Activated CD8-positive, alpha-beta memory T cell treated with anti-CD3 and anti-CD28 coated beads for 1 hour (primary cell): ENCODE measurements at places on chromosomes 11 and 22.
A peak's percentile ranks its signal among the peaks of the same experiment; 100 is the strongest.

GRCh38 chr11:11519184-11519583 is 102.6 kb downstream of the GALNT18 start:
- no peak for DNase-seq

GRCh38 chr11:33451364-33451763 is 194.2 kb downstream of the HIPK3 start:
- DNase-seq = no peak

DNA sequence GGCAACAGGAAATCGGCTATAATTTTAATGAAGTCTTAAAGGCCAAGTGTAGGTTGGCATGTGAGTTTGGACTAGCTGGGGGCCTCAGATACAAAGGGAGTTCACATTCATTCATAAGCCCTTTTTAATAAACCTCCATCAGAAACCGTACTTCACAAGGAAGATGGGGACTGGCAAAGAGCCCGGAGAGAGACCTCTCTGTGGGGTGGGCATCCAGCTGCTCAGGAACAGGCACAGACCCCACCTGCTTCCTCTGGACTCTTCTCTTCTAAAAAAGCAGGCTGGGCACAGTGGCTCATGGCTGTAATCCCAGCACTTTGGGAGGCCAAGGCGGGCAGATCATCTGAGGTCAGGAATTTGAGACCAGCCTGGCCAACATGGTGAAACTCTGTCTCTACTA is 3.9 kb upstream of the ARFGAP3 start:
- no peak for DNase-seq

DNA sequence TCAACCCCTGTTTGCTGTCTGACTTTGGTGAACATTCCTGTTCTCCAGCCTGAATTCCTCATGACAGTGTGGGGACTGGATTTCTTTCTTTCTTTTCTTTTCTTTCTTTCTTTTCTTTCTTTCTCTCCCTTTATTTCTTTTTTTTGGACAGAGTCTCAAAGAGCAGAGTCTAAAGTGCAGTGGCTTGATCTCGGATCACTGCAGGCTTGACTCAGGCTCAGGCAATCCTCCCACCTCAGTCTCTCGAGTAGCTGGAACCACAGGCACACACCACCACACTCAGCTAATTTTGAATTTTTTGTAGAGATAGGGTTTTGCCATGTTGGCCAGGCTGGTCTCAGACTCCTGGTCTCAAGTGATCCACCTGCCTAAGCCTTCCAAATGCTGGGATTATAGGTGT is 63.1 kb downstream of the RPUSD4 start:
- no peak for DNase-seq

- DNase-seq = no peak
Observed at GRCh38 chr11:117387992-117388755, 60.5 kb downstream of the CEP164 start.

GRCh38 chr22:26751217-26751616 is 93.8 kb downstream of the MIAT start:
- no peak for DNase-seq

GRCh38 chr11:45662665-45663485 is 2.5 kb downstream of the CHST1 start:
- no peak for DNase-seq

DNA sequence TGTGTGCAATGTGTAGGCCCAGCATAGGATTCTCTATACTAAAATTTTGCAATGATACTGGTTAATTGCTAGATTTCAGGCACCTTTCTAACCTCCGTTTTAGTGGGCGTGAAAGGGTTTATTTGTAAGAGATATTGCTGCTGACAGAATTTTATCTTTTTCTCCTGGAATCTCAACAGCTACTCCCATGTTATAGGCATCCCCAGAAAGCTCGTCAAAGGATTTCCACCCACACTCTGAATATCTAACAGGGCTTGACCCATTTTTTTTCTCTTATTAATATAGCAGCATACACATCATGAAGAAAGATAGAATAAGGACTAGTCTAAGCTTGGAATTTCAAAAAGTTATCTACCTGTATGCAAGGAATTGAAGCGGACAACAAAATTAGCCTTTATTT is 124.5 kb downstream of the METTL15 start:
- DNase-seq = no peak

DNA sequence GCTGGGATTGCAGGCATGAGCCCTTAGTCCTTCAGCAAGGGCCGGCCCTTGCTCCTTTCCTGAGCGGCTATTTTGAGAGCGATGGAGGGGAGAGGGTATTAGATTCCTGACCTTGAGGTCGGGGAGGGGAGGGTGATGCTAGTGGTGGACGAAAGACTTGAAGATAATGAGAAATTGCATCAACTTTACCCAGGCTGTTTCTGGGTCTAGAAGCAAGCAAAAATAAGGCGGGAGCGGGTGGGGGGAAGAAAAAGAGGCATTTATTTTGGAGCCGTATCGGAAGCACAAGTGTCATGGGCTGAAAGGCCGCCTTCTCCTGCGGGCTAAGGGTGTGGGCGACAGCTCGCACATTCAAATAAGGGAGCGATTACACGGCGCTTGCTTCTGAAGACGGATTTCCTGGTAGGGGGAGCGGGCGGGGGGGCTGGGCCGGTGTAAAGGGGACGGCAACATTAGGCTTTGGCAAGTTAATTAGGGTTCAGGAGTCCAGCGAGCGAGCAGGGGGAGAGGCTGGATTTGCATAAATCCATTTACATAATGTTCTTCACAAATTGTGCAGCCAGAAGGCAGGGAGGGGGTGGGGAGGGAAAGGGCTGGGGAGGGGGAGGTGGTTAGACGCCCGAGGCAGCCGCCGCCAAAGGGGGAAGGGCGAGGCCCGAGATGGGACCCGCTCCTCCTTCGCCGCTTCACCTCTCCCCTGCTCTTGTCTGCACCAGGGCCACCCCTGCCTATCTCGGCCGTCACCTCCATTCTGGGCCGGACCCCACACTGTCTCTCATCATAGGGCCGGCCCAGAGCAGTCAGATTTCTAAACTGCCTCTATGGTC is 245.9 kb downstream of the MIAT start:
- DNase-seq = no peak

GRCh38 chr11:65301491-65302329 is 13.0 kb upstream of the CDC42EP2 start:
- DNase-seq = no peak

DNA sequence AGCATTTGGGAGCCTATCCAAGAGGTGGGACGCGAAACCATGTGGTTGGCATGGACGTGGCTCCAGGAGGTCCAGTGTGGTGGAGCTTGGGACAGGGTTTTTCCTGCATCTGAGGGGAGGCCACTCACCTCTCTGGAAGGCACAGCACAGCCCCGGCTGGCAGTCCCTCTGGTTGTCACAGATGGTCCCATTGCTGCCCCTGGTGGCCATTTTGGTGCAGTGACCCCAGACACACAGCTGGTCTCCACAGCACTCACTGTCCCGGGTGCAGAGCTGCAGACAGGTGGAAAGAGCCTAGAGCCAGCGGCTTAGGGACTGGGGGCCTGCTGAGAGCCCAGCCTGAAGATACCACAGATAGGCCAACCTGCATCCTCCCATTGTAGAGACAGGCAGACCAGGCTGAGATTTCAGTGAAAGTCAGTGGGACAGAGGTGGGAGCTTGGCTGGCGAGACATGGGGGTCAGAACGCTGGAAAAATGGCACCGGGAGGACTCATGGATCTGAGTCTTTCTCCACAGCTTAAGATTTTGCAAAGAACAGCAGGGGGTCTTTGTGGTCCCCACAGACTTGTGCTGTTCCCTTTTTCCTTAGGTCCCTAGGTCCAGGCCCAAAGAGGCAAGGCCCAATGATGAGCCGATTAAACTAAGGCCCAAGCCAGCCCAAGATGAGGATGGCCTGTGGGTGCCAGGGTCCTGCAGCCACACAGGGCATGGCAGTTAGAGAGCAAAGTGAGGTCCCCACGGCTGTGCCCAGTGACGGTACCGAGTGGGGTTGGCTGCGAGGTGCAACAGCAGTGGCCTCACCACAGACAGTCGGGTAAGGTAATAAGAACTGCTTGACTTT is 41.4 kb downstream of the DKK3 start:
- DNase-seq = peak; percentile 23

DNA sequence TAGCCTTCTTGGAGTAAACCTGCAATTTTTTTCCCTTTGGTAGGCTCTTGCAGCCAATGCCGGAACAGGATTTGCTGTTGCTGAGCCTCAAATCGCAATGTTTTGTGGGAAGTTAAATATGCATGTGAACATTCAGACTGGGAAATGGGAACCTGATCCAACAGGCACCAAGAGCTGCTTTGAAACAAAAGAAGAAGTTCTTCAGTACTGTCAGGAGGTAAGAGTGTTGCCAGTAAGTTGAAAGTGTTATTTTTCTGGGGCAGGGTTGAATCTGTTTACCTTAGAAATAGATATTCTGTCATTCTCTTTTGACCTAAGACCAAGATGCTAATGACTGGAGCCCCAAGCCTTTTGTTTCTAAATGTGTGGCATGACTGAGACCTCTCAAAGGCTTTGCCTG is 39.7 kb downstream of the APLP2 start:
- DNase-seq = no peak

- DNase-seq = no peak
Observed at GRCh38 chr22:30992565-30992964, 23.5 kb downstream of the TUG1 start.

GRCh38 chr11:70108250-70108649 is 30.1 kb downstream of the ANO1 start:
- DNase-seq = no peak

GRCh38 chr11:26229257-26229656 is 102.7 kb upstream of the ANO3 start:
- no peak for DNase-seq

GRCh38 chr11:104944076-104944475 is 24.3 kb downstream of the CASP4 start:
- no peak for DNase-seq

- no peak for DNase-seq
Observed at GRCh38 chr11:124195189-124195734, 12.1 kb downstream of the OR10D3 start.

DNA sequence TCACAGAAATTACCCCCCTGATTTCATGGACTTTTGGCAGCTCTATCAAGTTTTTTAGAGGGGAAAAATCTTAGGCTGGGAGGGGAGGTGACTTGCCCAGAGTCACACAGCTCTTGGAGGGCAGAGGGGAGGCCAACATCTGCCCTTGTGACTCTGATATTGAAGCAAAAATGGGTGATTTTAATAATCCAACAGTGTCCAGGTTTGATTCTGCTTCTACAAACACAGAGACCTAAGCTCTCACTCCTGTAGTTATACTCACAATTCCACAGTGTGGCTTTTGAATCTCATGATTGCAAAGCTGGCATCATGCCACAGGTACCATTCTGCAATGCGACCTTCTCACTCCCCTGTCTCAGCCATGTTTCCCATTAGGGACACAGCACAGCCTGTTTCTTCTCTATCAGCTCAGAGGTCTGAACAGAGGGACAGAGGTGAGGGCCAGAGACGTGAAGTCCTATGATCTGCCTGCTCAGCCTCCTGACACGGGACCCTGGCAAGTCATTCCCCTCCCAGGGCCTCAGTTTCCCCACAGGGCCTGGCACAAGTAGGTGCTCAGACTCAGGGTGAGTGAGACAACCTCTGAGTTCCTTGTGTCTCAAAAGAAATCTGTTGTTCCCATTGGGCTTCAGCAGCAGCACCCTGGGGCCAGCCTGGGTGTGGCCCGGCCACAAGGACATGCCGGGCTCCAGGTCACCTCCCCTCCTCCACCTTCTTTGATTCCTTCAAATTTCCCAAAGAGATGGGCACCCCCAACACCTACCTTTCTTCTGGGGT is 766 bp downstream of the APOL2 start:
- DNase-seq = no peak

DNA sequence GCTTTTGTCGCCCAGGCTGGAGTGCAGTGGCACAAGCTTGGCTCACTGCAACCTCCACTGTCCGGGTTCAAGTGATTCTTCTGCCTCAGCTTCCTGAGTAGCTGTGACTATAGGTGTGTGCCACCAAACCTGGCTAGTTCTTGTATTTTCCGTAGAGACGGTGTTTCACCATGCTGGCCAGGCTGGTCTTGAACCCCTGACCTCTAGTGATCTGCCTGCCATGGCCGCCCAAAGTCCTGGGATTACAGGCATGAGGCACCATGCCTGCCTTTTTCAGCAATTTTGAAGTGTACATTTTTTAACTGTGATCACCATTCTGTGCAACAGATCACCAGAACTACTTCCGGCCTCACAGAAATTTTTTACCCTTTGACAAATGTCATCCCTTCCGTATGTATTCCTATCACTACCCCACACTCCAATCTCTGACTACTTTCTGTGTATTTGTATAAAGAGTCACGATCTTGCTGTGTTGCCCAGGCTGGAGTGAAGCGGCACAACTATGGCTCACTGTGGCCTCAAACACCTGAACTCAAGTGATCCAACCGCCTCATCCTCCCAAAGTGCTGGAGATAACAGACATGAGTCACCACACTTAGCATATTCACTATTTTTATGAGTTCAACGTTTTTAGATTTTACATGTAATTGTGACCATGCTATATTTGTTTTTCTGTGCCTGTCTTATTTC is 44.0 kb downstream of the XKR3 start:
- DNase-seq = no peak
